Small intestine (tissue), 16 donors: ENCODE measurements at places on chromosomes 2 and 18.

- peak; percentile 69 for DNase-seq
- peaks cover 7% of the 10 kb centered on the region for H3K4me1 ChIP-seq
- peak overlapping the region; percentile 100 for H3K4me3 ChIP-seq
- H3K27me3 ChIP-seq: no peaks in the 10 kb centered on the region
- no peaks in the 10 kb centered on the region for H3K36me3 ChIP-seq
Measured at GRCh38 chr2:207711750-207712530, 500 bp downstream of the CCNYL1 start.

DNA sequence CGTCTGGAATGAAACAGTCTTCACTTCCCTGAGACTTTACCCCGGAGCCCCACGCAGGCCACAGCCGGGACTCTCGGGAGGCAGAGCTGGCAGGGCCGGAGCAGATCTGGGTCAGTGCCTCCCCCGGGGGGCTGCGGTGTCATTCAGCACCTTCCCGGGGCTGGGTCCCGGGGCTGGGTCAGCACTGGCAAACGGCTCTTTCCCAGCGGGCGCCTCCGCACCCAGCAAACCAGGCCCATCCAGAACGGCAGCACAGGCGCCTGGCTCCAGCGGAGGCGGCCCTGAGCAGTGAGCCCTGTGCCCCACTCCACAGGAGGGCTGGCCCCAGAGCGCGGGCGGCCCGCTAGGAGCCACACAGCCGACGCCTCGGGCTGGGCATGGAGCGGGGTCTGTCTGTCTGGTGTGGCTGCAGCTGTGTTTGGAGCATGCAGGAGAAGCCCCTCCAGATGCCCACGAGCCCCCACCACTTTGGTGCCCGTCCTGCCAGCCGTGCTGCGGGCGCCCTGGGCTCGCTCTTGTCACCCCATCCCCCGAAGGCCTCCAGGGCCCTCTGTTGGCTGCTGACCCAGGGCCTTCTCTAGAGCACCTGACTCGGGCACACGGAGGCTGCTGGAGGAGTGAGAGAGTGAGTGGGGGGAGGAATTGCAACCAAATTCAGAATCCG lies 132.1 kb upstream of the CTDP1 start:
- no peaks in the 10 kb centered on the region for H3K27me3 ChIP-seq
- no peak overlapping the region for H3K4me3 ChIP-seq
- H3K27ac ChIP-seq: no peak overlapping the region

DNA sequence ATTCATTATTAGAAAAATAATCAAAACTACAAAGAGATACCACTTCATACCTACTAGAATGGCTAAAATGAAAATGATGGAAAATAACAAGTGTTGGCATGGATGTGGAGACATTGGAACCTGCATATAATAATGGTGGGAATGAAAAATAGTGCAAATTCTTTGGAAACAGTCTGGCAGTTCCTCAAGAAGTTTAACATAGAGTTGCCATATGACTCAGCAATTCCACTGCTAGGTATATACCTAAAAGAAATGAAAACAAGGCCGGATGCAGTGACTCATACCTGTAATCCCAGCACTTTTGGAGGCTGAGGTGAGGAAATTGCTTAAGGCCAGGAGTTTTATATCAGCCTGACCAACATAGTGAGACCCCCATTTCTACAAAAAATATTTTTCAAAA lies 41.6 kb upstream of the ACYP2 start:
- no peaks in the 10 kb centered on the region for H3K4me1 ChIP-seq
- no peak overlapping the region for H3K27ac ChIP-seq
- DNase-seq: no peak
- H3K27me3 ChIP-seq: no peaks in the 10 kb centered on the region
- no peaks in the 10 kb centered on the region for H3K36me3 ChIP-seq

- H3K27me3 ChIP-seq: no peaks in the 10 kb centered on the region
- no peaks in the 10 kb centered on the region for H3K36me3 ChIP-seq
- no peak overlapping the region for H3K27ac ChIP-seq
- no peak overlapping the region for H3K4me3 ChIP-seq
- no peaks in the 10 kb centered on the region for H3K4me1 ChIP-seq
- DNase-seq: no peak
Measured at GRCh38 chr2:28128281-28128950, 237.9 kb downstream of the BABAM2 start.

- H3K4me1 ChIP-seq: no peaks in the 10 kb centered on the region
- no peaks in the 10 kb centered on the region for H3K36me3 ChIP-seq
- H3K4me3 ChIP-seq: no peak overlapping the region
- DNase-seq: no peak
Measured at GRCh38 chr2:39679805-39680204, 14.1 kb downstream of the TMEM178A start.

GRCh38 chr18:14092625-14093306 lies 39.5 kb downstream of the ZNF519 start:
- H3K4me1 ChIP-seq: no peaks in the 10 kb centered on the region
- H3K27ac ChIP-seq: peak overlapping the region; percentile 48
- H3K4me3 ChIP-seq: no peak overlapping the region
- peak; percentile 60 for DNase-seq

- no peak for DNase-seq
- H3K36me3 ChIP-seq: no peaks in the 10 kb centered on the region
- no peaks in the 10 kb centered on the region for H3K4me1 ChIP-seq
- no peak overlapping the region for H3K27ac ChIP-seq
- no peaks in the 10 kb centered on the region for H3K27me3 ChIP-seq
- no peak overlapping the region for H3K4me3 ChIP-seq
Measured at GRCh38 chr2:8704906-8705305, 23.1 kb downstream of the ID2 start.

- H3K27me3 ChIP-seq: no peaks in the 10 kb centered on the region
- no peak overlapping the region for H3K4me3 ChIP-seq
- no peaks in the 10 kb centered on the region for H3K36me3 ChIP-seq
- no peak overlapping the region for H3K27ac ChIP-seq
Measured at GRCh38 chr18:39779926-39780325, 2175.1 kb upstream of the PIK3C3 start.

DNA sequence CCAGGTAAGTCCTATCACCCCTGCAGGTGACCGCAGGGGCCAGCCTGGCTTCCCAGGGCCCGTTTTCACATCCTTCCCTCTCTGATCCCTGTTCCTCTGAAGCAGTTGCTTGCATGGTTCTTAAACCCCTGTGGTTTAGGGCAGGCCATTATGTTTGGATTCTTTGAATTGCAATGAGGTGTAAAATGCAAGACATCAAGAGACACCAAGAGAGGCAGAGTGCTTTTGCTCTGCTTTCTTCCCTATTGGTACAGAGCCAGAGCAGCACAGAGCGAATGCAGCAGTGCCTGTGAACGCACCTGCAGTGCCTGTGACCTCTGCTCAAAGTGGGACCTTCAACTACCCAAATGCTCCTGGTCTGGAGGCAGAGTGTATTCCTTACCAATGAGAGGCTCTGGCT lies 7.6 kb downstream of the RFX8 start:
- no peaks in the 10 kb centered on the region for H3K36me3 ChIP-seq
- H3K27ac ChIP-seq: no peak overlapping the region
- no peaks in the 10 kb centered on the region for H3K4me1 ChIP-seq
- no peak overlapping the region for H3K4me3 ChIP-seq

- H3K27me3 ChIP-seq: no peaks in the 10 kb centered on the region
- H3K36me3 ChIP-seq: no peaks in the 10 kb centered on the region
- peak overlapping the region; percentile 45 for H3K4me3 ChIP-seq
- no peaks in the 10 kb centered on the region for H3K4me1 ChIP-seq
Measured at GRCh38 chr2:119435081-119435952, 3.7 kb downstream of the TMEM37 start.

- H3K27ac ChIP-seq: peak overlapping the region; percentile 74
- no peak overlapping the region for H3K4me3 ChIP-seq
- H3K27me3 ChIP-seq: no peaks in the 10 kb centered on the region
- peaks cover 6% of the 10 kb centered on the region for H3K36me3 ChIP-seq
- H3K4me1 ChIP-seq: peaks cover 6% of the 10 kb centered on the region
Measured at GRCh38 chr2:48343571-48344440, 186.1 kb upstream of the STON1 start.

- H3K4me1 ChIP-seq: no peaks in the 10 kb centered on the region
- H3K4me3 ChIP-seq: no peak overlapping the region
- no peaks in the 10 kb centered on the region for H3K36me3 ChIP-seq
- no peak overlapping the region for H3K27ac ChIP-seq
Measured at GRCh38 chr2:64757126-64757525, 103.4 kb upstream of the SERTAD2 start.
